Stimulated activated CD8-positive, alpha-beta memory T cell treated with anti-CD3 and anti-CD28 coated beads, Interleukin-12 subunit alpha, Interleukin-12 subunit beta, amount 100 ng/mL, for 4 hours (primary cell): ENCODE measurements at places on chromosomes 5 and 9.
A peak's percentile ranks its signal among the peaks of the same experiment; 100 is the strongest.

GRCh38 chr9:36903541-36904435, 130.3 kb downstream of the PAX5 start:
- peak; percentile 6 for DNase-seq

DNA sequence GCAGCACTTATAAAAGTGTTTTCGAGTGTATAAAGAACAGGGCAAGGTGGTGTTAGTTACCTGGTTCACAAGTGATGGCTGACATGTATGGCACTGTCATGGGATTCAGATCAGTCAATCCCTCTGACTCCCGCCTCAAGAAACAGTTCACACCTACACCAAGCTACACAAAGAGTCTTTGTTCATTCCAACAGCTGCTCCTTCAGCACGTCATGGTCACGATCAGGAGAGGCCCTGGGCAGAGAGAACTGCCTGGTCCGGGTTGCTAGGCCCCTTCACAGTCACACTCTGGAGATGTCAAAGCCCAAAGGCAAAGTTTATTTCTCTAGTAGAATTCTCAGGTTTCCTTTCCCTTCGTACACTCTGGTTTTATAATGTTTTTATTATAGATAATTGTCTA, 426.7 kb downstream of the ZSWIM6 start:
- DNase-seq: no peak

DNA sequence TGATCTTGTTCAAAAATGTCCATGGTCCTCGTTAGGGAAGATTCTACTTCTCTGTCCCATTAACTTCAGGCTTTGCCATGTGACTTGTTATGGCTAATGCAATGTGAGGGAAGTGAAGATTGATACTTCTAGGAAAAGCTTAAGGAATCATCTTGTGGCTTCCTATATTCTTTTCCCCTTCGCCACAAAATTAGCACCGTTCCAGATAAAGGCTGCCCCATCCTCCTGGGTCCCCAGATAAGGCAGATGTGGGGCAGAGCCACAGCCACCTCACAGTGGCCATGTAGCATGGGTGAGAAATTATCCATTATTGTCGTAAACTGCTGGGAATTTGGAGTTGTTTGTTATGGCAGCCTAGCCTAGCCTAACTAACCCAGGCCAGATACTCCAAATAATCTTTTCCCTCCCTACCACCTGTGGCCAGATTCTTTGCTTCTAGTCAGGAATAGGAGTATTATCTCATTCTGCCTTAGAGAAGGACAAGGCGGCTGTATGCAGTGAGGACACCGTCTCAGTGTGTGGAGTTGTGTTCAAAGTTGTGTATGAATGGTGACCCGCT, 31.9 kb upstream of the BOD1 start:
- no peak for DNase-seq

DNA sequence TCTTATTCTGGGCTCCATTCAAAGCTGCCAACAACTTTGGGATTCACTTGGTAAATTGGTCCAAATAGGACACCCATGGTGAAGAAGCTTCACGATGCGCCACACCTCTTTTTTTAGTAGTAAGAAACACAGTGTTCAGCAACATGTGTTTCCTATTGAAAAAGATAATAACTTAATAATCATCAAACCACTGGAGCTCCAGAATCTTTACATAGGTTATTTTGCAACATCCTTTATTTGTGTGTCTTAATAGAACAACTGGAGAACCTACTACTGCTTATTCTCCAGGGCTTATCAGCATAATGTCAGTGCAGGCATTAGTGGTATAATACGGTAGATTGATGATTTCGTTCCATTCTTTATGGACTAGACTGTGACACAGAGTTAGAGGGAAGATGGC, 63.3 kb upstream of the DAPK1 start:
- no peak for DNase-seq

GRCh38 chr5:88683506-88684135, 199.4 kb downstream of the MEF2C start:
- DNase-seq: no peak

DNA sequence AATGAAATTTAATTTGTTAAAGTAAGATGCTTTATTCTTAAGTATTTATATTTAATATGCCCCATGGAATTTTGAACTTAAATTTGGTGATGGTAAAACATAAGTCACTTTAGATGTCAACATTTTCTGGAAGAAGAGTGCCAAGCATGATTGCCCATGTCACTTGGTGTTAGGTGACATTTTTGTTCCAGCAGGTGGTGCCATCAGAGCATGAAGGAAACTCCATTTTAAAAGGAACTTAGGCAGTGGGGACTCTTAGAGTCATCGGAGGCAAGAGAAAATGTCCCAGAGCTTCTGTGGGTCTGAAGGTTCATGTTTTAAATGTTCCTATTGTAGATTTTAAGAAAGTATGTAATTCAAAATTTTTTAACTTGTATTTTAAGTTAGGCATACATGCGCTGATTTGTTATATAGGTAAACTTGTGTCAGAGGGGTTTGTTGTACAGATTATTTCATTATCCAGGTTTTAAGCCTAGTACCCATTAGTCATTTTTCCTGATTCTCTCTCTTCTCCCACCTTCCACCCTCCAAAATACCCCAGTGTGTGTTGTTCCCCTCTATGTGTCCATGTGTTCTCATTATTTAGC, 789.3 kb downstream of the SEMA5A start:
- DNase-seq: no peak

DNA sequence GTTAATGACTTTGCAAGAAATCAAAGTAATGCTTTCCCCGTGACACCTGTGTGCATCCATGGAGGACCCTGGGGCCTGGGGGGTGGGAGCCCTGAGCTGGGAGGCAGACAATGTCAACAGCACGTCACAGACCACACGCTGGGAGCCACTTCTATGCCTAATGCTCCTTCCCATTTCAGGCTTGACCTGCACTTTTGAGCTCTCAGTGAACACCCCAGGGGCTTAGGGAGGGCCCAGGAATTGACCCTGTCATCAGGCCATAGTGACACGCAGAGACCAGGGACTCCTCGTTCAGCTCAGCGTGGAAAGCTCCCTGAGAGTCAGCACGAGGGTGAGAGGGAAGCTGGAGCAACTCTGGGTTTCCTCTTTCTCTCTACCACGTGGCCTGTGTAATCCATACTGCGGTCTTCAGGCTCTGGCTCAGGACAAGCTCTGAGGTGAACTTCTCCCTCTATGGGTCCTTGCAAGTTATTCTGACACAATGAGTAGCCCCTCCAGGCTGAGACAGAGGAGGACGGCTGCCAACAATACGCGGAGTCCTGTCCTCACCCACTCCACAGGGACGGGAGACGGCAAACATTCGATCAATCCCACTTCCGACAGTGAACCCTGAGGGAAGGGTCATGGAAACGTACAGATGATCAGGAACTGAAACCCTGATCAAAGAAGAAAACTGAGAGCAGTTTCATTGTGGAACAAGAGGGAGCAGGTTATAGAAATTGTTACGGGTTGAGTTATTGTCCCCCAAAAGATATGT, 130.8 kb upstream of the IRX4 start:
- no peak for DNase-seq

GRCh38 chr5:58016877-58017276, 443.0 kb downstream of the PLK2 start:
- no peak for DNase-seq

DNA sequence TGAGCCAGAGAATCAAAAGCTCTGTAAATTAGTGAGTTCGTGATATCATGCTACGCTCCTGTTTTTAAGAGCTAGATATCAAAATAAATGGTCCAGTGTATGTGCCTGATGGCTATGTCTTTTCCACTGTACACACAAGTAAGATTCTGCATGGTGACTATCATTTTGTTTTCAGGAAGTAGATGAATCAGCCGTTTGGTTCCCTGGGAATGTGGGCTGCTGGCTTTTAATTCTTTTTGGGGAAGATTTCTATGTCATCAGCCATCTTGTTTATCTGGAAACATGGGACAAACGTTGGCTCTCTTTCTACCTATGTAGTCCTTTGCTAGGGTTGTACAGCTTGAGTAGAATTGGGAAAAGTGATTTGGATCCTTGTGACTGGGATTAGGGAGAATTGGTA, 126.7 kb downstream of the GRIA1 start:
- DNase-seq: no peak

- no peak for DNase-seq
Measured at GRCh38 chr5:41281215-41281810, 68.0 kb upstream of the C6 start.

DNA sequence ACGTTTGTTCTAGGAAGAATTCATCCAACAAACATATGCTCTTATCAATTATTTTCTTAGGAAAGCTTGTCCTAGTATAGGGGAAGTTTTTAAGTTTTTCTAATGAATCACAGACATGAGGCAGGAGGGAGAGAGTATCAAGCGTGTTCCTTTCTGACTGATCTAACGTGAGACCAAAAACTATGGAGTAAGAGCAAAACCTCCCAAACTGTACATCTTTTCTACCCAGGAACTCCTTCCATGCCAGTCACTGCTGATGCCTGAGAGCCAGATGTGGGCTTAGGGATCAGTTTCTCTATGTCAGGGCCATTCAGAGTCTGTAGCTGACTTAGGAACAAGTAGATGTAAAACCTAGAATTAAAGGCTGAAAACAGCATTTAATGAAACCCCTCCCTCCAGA, 51.7 kb upstream of the NFIB start:
- DNase-seq: no peak

DNA sequence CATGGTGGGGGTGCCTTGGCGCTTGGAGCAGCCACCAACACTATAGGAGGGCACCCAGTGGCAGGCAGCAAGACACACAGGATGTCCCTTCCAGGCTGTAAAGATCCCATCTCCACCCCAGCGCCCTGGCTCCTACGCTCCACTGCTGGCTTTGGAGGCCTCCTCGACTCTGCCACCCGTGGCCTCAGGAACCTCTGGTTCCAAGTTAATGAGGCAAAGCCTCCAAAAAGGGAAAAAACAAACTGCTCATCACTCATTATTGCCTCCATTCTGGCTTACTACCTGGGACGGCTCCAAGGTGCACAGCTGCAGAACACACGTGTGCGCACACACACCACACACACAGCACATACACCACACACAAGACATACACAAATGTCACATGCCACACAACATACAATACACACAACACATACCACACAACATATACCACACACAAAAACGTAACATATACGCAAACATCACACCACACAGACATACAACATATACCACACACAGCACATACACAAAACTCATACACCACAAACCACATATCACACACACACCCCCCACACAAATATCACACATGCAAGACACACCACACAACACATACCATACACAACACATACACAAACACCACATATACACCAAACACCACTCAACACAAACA, 45.3 kb downstream of the ROR2 start:
- DNase-seq: no peak

GRCh38 chr9:27385606-27386322, 88.8 kb upstream of the EQTN start:
- no peak for DNase-seq

GRCh38 chr9:36864491-36865410, 169.3 kb downstream of the PAX5 start:
- no peak for DNase-seq

DNA sequence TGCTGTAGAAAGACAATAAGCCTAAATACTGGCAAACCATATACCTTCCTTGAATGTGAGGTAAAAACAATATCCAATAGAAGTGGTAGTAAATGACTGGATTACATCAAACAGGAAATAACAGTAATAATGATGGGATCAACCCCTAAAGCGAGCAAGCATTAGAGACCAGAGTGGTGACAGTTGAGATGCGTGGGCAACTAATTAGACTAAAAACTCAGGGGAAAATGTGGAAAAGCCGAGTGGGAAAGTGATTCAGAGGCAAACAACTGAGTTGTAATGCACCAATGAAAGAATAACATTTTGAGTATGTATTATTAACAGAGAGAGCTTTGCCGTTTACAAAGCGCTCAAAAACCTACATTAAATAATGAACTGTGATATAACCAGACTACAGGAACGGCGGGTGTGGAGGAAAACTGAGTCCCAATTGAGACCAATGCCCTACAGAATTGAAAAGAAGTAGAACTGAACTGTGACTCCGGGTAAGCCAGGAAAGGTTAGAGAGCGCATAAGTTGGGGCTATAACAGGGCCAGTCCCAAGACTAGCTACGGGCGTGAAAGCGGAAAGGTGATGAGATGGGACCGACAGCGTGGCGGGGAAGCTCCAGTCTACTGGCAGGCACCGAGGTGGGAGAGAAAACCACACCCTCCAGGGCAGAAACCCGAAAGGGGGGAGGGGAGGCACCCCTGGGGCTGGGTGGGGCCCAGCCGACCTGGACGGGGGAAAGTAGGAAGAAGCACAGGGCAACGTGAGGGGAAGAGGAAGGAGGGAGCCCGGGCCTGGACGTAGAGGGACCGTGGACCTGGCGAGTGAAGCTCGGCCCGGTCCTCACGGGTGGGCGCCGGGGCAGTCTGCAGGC, 592 bp downstream of the UBAP2 start:
- peak; percentile 43 for DNase-seq

DNA sequence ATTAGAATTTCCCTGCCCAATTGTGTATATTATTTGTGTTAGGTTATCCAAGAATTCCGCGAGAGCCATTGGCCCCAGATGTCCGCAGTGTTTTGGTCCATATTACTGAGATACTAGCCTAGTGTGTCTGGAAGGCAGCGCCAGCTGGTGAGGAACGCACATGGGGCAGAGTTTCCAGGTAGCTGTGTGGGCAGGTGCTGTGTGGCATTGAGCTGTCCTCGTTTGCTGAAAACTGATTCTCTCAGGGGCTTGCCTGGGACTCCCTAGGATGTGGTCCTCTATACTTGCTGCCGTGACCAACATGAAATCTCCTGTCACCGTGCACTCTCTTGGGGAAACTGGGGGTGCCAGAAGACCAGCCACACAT, 288.7 kb downstream of the FANCC start:
- no peak for DNase-seq

DNA sequence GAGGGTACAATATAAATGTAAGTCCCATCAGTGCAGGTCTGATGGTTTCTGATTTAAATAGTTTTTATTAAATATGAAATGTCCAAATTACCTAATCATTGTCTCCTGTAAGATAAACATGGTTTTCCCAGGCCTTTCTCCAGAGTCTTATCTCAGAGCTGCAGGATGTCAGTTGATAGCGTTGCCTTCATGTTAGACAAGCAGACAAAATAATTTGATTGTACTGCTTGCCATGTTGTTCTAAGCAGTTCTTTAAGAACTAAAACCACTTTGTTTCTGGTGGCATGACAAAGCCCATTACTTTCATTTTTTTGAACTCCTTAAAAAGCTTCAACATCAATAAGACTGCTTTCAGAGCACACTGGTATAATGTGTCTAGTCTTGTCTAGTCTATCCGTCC, 1073.5 kb downstream of the MAT2B start:
- no peak for DNase-seq

- no peak for DNase-seq
Measured at GRCh38 chr9:128091144-128091543, 23.1 kb downstream of the SLC25A25 start.

- DNase-seq: no peak
Measured at GRCh38 chr5:173304591-173304988, 23.6 kb downstream of the STC2 start.
